ENCODE measurements at places on chromosomes 12 and 14.

DNA sequence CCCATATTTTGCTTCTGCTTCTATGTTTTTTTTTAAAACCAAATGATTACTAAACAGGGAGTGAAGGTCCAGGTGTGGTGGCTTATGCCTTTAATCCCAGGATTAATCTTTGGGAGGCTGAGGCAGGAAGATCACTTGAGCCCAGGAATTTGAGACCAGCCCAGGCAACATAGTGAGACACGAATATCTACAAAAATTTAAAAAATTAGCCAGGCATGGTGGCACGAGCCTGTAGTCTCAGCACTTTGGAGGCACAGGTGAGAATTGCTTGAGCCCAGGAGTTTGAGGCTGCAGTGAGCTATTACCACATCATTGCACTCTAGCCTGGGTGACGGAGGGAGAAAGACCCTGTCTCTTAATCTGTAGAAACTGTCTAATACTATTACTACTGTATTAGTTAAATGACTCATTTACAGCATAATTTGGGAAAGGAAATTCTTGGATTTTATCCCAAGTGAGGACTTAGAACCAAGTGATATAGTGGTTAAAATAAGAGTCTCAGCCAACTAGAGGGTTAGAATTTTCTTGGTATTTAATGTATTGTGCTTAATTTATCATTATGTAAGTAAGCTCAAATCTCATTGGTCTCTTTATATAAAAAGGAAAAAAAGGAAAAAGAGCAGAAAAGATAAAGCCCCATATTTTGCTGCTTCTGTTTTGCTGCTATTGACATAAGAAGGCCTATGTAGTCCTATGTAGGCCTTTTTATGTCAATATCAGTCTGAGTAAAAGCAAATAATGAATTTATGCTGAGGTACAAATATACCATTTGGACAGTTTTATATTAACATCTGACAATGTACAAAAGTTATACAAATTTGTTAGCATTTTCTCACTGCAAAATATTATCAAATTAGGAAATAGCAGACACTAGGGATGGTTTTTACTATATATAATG, 163.4 kb downstream of the RAD51B start:
- DNase-seq: no peak

DNA sequence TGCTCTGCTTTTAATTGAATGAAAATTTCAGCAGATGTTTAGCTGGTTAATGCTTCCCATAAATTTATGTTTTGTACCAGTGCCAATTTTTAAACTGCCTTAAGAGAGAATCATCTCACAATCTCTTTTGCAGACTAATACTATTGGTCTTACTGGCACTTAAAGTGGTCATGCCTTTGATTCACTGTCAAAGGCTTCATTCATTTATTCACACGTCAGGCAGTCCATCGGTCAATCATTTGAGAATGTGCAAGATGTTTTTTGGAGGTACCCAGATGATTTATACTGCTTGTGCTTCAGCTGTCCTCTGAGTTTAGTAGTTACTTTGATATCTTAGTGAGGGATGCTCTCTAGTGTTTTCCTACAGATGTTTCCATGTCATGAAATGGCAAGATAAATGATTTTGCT, 83.4 kb downstream of the NAV3 start:
- no peak for DNase-seq

- DNase-seq: no peak
Observed at GRCh38 chr12:131830914-131831571, 2.9 kb downstream of the MMP17 start.

GRCh38 chr12:96397756-96398423, 2.3 kb downstream of the CDK17 start:
- no peak for DNase-seq

- DNase-seq: no peak
Observed at GRCh38 chr14:85172290-85172689, 357.7 kb upstream of the FLRT2 start.

DNA sequence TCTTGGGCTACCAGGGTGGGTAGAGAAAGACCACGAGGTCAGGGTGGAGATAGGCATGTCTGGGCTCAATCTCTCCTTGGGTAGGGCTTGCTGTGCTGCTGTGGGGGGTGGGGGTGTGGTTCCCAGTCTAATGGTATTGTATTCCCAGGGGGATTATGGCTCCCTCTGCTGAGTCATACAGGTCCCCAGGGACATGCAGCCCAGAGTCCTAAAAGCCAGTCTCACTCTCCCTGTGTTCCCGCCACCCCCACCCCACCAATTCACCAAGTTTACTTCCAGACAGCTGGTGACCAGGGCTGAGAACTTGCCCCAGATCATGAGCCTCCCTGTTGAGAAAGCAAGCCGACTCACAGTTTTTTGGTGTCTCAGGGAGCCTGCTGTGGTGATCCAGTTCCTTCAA, 367.6 kb downstream of the C12orf75 start:
- DNase-seq: no peak

GRCh38 chr12:46365951-46366379, 6.6 kb downstream of the SLC38A2 start:
- DNase-seq: no peak

DNA sequence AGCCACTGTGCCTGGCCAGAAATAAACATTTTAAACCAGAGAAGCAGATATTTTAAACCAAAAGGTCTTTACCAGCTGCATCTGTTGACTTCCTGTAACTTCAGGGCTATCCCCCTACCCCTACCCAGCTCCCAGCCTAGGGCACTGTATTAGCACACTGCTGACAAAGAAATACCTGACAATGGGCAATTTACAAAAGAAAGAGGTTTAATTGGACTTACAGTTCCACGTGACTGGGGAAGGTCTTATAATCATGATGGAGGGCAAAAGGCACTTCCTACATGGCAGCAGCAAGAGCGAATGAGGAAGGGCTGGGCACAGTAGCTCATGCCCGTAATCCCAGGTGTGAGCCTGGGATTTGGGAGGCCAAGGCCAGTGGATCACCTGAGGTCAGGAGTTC, 26.0 kb downstream of the GEMIN2 start:
- DNase-seq: no peak

- DNase-seq: no peak
Observed at GRCh38 chr12:122813310-122813713, 21.9 kb upstream of the HIP1R start.

GRCh38 chr14:61183196-61183885, 97.8 kb downstream of the TMEM30B start:
- DNase-seq: no peak

- no peak for DNase-seq
Observed at GRCh38 chr12:79638490-79638889, 52.3 kb downstream of the PAWR start.

- no peak for DNase-seq
Observed at GRCh38 chr14:23186913-23187654, 3.6 kb upstream of the SLC7A8 start.

- no peak for DNase-seq
Observed at GRCh38 chr14:98928418-98928817, 343.6 kb downstream of the BCL11B start.

GRCh38 chr12:991350-992333, 619 bp downstream of the ERC1 start:
- DNase-seq: no peak

GRCh38 chr14:54225457-54226060, 171.2 kb upstream of the CDKN3 start:
- no peak for DNase-seq

DNA sequence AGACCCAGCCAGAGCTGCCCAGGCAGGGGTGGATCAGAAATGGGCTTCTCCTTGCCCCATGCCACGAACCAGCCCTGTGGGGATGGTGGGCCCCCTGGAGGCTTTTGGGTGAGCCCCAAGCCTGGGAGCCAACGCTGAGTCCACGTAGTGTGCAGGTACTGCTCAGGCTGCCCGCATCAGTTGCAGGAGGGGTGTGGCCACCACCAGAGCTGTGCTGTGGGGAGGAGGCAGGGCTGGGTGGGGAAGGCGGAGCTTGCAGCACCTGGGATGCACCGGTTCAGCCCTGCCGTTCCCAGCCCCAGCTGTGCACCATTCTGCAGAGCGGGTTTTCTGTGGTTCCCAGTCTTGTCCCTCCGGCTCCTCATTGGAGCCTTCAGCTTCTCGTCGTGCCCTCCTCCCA, 36.3 kb downstream of the IL31 start:
- DNase-seq: no peak

GRCh38 chr14:59823179-59823578, 47.4 kb downstream of the RTN1 start:
- no peak for DNase-seq

DNA sequence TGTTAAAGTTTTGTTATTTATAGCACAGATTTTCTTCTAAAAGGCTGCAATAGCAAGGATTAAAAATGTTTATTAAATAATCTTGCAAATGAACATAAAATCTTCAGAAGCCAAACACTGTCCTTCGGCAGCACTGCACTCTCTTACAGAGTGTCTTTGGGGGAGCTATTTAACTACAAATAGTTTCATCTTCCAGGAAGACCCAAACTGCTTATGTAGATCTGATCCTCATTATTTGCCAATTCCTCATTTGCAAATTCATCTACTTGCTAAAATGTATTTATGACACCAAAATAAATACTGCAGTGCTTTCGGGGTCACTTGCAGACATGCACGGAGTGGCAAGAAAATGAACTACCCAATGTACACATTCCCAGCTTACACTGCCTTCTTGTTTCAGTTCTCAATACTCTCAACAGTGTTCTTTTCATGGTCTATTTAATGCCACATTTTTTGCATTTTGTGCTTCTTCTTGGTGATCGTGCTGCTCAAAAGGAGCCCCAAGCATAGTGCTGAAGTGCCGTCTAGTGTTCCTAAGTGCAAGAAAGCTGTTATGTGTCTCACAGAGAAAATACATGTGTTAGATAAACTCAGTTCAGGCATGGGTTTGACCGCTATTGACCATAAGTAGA, 128.1 kb downstream of the PRKD1 start:
- DNase-seq: no peak

DNA sequence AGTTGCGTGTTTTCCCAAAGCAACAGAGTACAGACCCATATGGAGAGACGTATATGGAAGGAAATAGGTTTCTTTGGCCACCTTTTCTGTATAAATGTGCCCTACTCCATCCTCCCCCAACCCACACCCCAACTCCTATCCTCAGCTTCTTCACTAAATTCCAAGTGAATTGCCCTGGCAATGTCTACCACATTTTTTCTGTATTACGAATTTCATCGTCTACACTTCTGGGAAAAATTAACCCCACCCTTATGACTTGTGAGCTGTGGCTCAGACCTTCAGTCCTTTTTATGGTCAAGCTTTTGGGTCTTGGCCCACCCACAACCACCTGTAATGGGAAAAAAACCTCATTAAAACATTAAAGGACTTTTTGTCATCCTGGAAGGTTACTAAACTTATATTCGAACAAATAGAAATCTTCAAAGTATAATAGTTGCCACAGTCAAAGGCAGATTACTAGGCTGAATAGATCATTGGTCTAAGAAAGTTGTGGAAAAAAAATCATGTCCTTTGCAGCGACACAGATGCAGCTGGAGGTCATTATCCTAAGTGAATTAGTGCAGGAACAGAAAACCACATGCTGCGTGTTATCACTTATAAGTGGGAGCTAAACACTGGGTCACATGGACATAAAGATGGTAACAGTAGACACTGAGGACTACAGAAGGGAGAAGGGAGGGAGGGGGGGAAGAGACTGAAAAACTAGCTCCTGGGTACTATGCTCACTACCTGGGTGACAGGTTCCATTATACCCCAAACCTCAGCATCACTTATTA, 15.7 kb upstream of the NFKBIA start:
- no peak for DNase-seq

GRCh38 chr12:29750131-29750927, 33.4 kb downstream of the TMTC1 start:
- no peak for DNase-seq

GRCh38 chr14:22887990-22888378, 5.0 kb downstream of the REM2 start:
- DNase-seq: no peak

DNA sequence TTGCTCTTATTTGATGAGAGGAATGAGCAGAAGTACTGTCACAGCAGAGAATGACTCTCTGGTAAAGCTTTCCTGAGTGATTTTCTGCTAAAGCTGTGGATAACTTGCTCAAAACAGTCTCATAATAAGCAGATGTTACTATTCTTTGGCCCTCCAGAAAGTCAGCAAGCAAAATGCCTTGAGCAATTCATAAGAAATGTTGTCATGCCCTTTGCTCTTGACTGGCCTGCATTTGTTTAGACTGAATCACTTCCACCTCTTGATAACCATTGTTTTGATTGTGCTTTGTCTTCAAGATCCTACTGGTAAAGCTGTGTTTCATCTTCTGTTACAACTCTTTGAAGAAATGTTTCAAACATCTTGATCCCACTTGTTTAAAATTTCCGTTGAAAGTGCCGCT, 457.9 kb upstream of the FOXG1 start:
- no peak for DNase-seq

GRCh38 chr12:132726386-132726785, 15.7 kb downstream of the PGAM5 start:
- DNase-seq: no peak

DNA sequence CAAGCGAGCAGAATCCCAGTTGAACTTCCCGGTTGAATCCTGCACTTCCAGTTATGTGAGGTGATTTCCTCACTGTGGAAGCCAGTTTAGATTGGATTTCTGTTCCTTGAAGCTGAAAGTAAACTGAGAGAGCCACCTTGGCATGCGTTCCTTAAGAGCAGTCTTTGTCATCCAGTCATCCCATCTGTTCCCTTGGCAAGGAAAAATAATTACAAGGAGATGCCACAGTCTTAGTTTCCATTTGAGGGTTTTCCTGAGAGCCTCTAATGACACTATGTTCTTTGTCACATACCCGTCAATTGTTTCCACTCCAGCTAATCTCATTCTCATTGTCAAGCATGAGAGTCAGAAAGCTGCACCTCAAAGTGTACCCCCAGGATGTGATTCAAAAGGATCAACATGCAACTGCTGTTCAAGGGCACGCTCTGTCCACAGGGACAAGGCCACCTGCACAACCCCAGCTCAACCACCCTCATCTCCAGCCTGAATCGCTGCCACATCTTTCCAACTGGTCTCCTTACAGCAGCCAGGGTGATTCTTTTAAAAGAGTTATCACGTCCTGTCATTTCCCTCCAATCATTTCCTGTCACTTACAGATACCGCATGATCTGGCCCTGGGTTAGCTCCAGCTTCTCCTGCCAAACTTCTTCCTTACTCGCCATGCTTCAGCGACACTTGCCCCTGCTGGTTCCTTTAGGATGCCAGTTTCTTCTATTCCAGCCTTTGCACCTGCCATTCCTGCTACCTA, 18.0 kb upstream of the TCP11L2 start:
- DNase-seq: no peak

GRCh38 chr12:111173391-111173790, 195.5 kb downstream of the PHETA1 start:
- no peak for DNase-seq

GRCh38 chr12:127823801-127824200, 443.2 kb upstream of the TMEM132C start:
- no peak for DNase-seq
